NCI-H2029 (cell line): ENCODE measurements at places on chromosomes 12 and 14.
A peak's percentile ranks its signal among the peaks of the same experiment; 100 is the strongest.

DNA sequence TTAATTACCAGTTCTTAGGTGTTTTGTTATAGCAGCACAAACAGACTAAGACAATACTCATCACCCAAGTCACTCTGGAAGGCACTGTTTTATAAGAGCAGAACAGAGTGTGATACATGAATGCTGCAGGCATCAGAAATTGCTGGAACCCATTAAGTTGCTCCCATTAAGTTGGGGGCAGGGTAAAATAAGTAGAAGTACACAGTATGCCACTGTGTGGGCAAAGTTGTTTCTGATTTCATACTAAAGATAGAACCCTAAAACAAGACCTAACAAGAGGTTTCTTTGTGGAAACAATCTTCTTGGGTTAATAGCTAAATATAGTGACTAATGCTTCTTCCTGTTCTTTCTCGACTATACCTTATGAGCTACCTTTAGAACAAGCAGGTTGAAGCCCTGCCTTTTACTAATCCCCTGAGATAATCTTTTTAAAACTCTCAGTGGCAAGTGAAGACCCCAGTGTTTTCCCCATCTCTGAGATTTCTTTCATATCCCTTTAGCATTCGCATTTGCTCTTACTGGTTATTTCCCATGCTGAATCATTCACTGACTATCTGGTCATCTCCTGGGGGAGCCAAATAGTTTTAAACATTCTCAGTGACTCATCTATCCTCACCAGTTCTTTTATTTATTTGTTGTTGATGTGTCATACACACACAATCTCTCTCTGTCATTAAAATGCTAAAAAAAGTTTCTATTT, 52.3 kb downstream of the SOCS2 start:
- DNase-seq: no peak

DNA sequence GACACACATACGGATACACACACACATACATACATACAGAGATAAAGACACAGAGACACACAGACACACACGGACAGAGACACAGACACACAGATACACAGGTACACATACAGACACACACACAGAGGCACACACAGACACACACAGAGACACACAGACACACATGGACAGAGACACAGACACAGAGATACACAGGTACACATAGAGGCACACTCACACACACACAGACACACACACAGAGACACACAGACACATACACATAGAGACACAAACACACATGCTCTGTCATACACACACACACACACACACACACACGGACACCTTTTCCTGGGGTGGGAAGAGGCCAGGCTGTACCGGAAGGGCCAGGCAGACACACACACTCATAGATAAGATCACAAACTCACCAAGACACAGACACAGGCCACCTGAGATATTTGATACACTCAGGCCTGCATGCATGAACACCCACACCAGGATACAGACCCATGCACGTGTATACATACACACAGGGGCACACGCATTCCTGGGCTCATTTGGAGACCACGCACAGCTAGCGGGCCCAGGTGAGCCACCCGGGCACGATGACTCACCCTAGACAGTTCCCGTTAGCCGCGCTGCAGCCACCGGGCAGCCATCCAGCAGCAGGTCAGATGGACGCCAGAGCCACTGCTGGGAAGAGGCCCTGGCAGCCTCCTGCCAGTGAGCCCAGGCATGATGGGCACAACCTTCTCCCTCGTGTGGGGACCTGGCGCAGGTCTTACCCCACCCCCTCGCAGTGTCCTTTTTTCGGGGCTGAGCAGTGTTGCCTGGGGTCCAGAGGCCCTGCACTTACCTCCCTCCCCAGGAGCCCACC, 1.8 kb upstream of the AHNAK2 start:
- DNase-seq: no peak

DNA sequence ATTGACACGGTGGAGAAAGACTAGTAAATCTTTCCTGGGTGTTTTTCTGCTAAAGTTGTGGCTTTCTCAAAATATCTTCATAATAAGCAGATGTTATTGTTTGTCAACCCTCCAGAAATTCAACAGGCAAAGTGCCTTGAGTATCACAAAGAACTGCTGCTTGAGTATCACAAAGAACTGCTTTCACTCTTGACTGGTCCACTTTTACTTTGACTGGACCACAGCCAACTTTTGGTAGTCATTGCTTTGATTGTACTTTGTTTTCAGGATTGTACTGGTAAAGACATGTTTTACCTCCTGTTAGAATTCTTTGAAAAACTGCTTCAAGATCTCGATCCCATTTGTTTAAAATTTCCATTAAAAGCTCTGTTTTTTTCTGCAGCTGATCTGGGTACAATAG, 62.6 kb downstream of the PDZRN4 start:
- DNase-seq: no peak

GRCh38 chr14:64885559-64885958, 5.9 kb upstream of the SPTB start:
- DNase-seq: no peak

GRCh38 chr12:89980236-89980635, 271.6 kb upstream of the ATP2B1 start:
- DNase-seq: no peak

- no peak for DNase-seq
Measured at GRCh38 chr12:3885277-3886094, 12.3 kb upstream of the PARP11 start.

- no peak for DNase-seq
Measured at GRCh38 chr12:17918013-17918412, 172.0 kb downstream of the RERGL start.

DNA sequence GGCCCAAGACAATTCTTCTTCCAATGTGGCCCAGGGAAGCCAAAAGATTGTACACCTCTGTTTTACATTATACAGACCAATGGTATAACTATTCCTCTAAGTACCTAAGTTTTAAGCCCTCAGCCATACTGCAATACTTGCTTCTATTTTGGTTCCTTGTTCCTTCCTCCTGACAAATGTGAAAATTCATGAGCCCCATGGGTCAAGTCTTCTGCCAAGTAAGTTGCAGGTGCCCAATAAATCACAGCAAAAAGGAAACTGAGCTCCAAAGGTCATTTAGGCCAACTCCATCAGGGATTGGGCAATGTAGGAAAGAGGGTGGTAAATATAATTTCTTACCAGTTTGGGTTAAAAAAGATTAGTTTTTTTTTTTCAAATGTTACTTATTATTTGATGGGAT, 57.7 kb upstream of the NPFF start:
- DNase-seq: no peak

- no peak for DNase-seq
Measured at GRCh38 chr12:68495336-68496070, 115.2 kb upstream of the RAP1B start.

- DNase-seq: no peak
Measured at GRCh38 chr12:3263282-3263681, 186.1 kb downstream of the TSPAN9 start.

DNA sequence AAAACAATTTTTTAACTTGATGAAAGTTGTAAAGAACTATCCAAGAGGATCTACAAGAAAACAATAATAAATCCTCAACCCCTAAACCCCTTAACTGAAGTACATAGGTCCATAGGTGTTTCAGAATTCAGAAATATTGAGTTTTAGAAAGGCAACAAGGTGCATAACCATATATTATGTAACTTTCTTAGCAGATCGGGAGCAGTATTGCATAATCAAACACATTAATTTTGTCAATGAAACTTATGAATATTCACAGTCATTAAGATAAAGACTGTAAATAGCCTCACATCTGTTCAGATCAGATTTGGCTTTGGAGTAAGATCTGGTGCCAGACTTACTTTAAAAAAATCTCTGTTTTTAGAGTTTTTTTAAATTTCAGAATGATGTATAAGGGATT, 647.1 kb upstream of the FLRT2 start:
- DNase-seq: no peak

- DNase-seq: no peak
Measured at GRCh38 chr14:35742442-35742841, 66.7 kb downstream of the RALGAPA1 start.

DNA sequence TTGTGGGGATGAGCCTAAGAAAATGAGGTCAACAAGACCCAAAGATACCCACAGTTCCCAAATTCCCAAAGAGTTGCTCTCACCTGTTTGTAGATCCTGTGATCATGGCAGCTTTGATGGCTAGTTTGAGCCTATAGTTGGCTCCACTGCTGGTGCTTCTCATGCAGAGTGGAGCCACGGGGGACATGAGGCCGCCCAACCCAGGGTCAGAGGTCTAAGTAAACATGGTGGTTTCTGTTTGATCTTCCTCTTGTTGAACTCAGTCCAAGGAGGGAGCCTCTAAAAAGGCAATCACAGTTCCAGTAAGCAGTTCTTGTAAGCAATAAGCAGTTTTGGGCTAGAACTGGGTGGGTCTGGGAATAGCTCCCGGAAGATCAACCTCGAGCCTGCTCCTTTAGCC, 125.6 kb upstream of the DHRS4 start:
- no peak for DNase-seq

GRCh38 chr12:9719790-9720189, 13.1 kb downstream of the CLECL1 start:
- no peak for DNase-seq

DNA sequence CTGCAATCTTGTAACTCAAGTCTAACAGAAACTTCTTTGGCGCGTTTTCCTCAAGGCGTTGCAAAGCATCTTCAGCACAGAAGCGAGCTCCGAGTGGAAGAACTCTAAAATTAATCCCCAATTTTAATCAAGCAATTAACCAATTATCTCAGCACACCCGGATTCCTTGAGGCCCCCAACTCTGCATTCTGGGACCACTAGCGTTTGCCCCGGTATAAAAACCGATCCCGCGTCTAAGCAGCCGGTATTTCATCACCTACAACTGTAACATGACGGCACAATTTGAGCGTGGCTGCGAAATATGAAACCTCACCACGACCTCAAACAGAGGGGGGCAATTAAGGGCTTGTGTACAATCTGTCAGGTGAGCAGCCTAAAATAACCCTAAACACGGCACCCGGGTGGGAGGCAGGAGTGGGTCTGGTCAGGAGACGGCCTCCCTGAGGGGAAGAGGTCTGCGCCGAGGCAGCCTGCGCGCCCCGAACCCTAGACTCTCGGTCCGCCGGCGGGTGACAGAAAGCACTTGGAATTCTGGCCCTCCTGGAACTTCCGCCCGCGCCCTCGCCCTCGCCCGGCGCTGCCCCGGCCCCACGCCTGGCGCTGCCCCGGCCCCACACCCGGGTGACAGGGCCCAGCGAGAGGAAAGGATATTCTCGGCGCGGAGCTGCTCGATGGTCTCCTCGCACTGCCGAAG, 594 bp downstream of the ZCCHC8 start:
- peak; percentile 73 for DNase-seq

GRCh38 chr14:20998139-20998538, 954 bp upstream of the SLC39A2 start:
- no peak for DNase-seq

GRCh38 chr12:62582065-62582366, 115.4 kb downstream of the MON2 start:
- no peak for DNase-seq

DNA sequence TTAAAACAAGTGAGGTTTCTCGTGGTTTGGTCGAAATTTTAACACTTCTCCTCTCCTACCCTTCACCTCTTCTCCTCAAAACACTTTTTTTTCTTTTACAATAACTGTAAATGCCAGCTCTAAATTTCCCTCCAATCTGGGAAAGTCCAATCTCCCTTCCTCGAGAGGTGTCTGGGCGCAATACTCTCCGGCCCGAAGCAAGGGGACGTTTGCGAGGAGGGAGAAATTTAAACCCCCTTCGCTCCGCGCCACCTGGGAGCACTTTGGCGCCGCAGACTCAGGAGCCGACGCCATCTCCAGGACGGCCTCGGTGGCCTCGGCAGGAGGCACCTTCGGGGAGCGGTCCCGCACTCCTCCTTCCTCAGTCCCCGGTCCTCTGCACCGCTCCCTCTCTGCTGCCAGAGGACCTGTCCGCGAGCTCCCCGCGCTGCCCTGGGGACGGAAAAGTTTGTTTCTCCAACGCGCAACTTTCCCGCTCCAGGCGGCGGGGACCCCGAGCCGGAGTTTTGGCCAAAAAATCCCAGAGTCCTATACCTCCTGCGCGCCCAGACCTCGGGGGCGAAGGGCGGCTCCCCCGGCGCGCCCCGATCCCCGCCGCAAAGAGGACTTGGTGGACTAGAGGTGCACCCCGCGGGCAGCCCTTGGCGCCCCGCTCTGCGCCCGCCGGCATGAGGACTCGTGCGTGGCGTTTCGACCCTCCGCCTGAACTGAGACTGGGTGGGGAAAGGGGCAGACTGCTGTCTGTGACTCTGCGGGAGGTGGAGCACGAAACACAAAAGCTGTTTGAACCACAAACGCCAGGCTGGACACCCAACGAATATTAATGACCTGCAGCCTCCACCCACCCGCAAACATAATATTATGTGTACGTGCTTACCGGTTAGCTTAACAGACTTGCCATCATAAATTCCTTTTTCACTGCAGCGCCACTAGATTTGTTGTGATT, 95.2 kb upstream of the HMGA2 start:
- DNase-seq: no peak

DNA sequence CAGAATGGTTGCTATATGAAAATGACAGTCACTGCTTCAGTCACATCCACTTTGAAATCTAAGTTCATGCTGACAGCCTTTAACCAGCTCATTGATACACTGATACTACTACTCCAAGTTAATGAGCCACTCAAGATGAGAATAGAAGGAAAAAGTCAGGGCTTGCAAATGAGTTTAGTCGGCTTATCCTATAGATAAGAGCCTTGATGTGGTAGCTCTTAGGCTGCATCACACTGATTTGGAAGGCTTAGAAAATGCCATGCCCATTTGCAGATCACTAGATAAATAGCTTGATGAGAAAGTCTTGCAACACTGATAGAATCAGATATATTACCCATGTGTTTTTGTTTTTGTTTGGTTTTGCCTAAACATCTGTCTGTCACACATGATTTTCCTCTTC, 251.4 kb upstream of the ATXN7L3B start:
- no peak for DNase-seq
